ENCODE measurements at places on chromosomes 3 and 15.
A peak's percentile ranks its signal among the peaks of the same experiment; 100 is the strongest.

DNA sequence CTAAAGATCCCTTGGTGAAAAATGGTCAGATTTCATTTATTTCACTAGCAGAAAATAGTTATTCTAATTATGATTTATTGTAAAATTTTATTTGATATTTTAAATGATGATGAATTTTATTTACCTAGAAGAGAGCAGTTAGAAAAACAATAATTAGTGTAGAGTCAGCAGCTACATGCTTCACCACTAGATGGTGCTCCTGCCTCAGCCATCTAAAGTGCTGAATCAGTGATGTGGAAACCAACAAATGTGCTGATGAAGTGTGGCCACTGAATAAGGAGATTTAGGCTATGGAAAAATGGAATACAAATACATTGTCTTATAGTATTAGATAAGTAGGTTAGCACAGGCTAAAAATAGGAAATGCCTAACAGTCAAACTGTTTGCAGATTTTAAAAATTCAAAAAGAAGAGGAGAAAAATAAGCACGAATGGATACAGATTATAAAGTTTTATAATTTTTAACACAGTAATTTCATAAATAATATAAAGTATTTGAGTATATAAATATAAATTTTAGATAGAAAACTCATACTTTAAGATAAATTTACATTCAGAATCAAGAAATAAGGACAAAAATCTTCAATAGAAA is 109.8 kb downstream of the PPP2R3A start:
- H3K27ac ChIP-seq = no peak overlapping the region
- H3K4me3 ChIP-seq = no peak overlapping the region
- H3K4me1 ChIP-seq = peaks cover 7% of the 10 kb centered on the region
- DNase-seq = peak; percentile 78
- peaks cover 2% of the 10 kb centered on the region for H3K27me3 ChIP-seq

GRCh38 chr3:158696618-158697017 is 24.2 kb upstream of the LXN start:
- no peaks in the 10 kb centered on the region for H3K27me3 ChIP-seq
- H3K36me3 ChIP-seq = peaks cover 24% of the 10 kb centered on the region
- no peak for DNase-seq
- H3K4me1 ChIP-seq = no peaks in the 10 kb centered on the region

DNA sequence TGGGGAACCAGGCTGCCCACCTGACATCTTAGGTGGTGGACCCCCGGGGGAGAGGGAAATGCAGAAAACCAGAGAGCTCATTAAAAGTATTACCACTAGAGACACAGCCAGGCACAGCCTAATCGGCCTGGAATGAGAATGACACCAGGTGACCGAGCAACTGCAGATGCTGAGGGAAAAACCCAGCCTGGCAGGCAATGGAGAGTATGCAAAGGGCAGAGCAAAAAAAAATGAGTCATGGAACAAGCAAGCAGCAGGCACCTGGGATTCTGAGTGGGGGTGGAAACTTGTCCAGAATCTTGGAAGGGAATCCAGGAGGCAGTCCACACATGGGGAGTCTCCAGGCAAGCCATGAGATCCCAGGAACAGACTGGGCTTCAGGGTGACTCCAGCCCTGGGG is 183.7 kb upstream of the LRRN1 start:
- H3K36me3 ChIP-seq = no peaks in the 10 kb centered on the region
- no peaks in the 10 kb centered on the region for H3K4me1 ChIP-seq
- no peaks in the 10 kb centered on the region for H3K27me3 ChIP-seq
- H3K4me3 ChIP-seq = no peak overlapping the region
- no peak overlapping the region for H3K27ac ChIP-seq
- DNase-seq = no peak

DNA sequence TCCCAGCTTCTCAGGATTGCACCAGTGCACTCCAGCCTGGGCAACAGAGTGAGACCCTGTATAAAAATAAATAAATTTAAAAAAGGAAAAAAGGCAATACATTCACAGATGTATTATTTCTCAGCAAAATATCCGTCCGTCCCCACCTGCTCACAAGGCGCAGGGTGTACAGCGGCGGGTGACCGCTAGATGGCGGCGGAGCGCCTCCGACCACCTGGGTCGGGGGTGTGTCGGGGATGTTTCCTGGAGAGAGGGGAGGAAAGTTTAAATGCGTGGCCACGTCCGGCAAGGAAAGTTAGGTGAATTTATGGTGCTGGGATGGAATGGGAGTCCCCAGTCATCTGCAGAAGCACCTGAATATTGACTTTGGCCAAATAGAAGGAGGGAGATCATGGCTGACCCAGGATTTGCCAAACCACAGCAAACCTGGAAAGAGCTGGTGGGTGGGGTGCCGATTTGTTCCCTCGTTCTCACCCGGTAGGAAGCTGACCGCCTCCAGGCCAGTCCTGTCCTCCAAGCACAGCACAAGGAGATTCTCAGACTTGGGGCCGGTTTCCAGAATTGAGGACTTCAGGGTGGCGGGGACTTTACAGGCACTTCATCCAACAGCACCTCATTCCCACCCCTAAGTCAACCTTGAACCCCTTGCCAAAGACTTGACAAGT is 88.3 kb downstream of the TMEM266 start:
- no peak overlapping the region for H3K27ac ChIP-seq
- no peak overlapping the region for H3K4me3 ChIP-seq
- H3K27me3 ChIP-seq = peaks cover 41% of the 10 kb centered on the region
- no peaks in the 10 kb centered on the region for H3K36me3 ChIP-seq
- DNase-seq = peak; percentile 70
- peaks cover 18% of the 10 kb centered on the region for H3K4me1 ChIP-seq

DNA sequence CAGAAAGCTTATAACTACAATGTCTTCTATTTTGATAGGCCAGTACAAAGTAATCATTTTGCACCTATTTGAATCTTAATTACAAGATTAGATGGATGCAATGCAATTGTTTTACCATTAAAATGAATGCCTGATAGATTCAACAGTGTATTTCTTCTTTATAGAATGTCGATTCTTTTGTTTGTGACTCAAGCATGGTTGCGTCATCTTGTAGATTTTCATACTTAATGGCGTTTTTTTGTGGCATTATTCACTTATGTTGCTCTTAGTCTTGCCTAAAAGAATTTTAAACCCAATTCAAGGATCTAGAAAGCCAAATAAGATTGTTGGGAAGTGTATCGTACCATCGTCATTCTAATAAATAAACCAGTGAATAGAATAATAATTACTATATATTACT is 21.4 kb downstream of the ZBTB38 start:
- H3K36me3 ChIP-seq = peaks cover 2% of the 10 kb centered on the region
- no peaks in the 10 kb centered on the region for H3K27me3 ChIP-seq
- H3K4me3 ChIP-seq = no peak overlapping the region
- DNase-seq = no peak

DNA sequence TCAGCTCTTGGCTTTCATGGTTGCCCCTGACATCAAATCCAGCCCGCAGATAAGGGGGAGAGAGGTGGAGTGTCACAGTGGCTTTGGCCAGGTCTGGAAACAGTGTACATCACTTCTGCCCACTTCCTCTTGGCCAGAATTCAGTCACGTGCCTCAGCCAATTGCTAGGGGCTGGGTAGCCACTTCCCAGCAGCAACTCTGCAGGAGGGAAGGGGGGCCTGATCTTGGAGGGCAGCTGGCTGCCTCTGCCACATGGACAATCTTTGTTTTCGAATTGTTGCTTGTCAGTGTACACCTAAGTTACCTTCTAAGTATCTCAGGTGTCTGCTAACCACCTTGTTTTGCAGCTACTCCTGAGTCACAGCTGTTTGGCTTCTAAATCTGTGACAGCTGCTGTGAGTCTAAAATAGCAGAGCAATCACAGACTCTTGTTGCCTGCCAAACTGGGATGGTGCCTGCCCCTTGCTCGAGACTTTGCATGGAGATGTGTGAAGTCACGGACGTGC is 41.0 kb upstream of the LIMD1 start:
- no peaks in the 10 kb centered on the region for H3K27me3 ChIP-seq
- H3K36me3 ChIP-seq = no peaks in the 10 kb centered on the region
- peaks cover 4% of the 10 kb centered on the region for H3K4me1 ChIP-seq
- H3K4me3 ChIP-seq = no peak overlapping the region
- no peak for DNase-seq

Data from activated CD4-positive, alpha-beta memory T cell treated with anti-CD3 and anti-CD28 coated beads, Interleukin-2, amount 10 ng/mL, durations not matched to agents 7 days and 5 days (primary cell).